Activated CD8-positive, alpha-beta T cell treated with anti-CD3 and anti-CD28 coated beads, Interleukin-2, amount 10 ng/mL, durations not matched to agents 7 days and 5 days (primary cell): ENCODE measurements at places on chromosomes 4 and X.

DNA sequence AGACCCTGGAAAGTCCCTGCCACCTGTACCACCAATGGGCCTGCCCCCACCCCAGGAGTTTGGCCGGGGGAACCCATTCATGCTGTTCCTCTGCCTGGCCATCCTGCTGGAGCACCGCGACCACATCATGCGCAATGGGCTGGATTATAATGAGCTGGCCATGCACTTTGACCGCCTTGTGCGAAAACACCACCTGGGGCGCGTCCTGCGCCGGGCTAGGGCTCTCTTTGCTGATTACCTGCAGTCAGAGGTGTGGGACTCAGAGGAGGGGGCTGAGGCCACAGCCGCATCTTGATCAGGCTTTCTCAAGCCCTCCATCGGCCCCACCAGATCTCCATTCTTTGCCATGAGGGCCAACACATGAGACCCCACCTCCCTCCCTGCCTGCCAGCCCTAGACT is 13.6 kb upstream of the RBM3 start:
- H3K4me1 ChIP-seq, result no peaks in the 10 kb centered on the region
- no peak for DNase-seq
- peaks cover 27% of the 10 kb centered on the region for H3K36me3 ChIP-seq
- H3K4me3 ChIP-seq, result no peak overlapping the region

GRCh38 chr4:99033956-99034355 is 38.4 kb downstream of the METAP1 start:
- DNase-seq, result no peak
- peaks cover 14% of the 10 kb centered on the region for H3K4me1 ChIP-seq
- peaks cover 60% of the 10 kb centered on the region for H3K36me3 ChIP-seq
- no peak overlapping the region for H3K4me3 ChIP-seq

GRCh38 chr4:184648313-184649025 is 778 bp downstream of the CASP3 start:
- peak overlapping the region; percentile 89 for H3K4me3 ChIP-seq
- H3K27ac ChIP-seq, result peak overlapping the region; percentile 88
- DNase-seq, result peak; percentile 63
- peaks cover 55% of the 10 kb centered on the region for H3K4me1 ChIP-seq
- peaks cover 46% of the 10 kb centered on the region for H3K36me3 ChIP-seq

DNA sequence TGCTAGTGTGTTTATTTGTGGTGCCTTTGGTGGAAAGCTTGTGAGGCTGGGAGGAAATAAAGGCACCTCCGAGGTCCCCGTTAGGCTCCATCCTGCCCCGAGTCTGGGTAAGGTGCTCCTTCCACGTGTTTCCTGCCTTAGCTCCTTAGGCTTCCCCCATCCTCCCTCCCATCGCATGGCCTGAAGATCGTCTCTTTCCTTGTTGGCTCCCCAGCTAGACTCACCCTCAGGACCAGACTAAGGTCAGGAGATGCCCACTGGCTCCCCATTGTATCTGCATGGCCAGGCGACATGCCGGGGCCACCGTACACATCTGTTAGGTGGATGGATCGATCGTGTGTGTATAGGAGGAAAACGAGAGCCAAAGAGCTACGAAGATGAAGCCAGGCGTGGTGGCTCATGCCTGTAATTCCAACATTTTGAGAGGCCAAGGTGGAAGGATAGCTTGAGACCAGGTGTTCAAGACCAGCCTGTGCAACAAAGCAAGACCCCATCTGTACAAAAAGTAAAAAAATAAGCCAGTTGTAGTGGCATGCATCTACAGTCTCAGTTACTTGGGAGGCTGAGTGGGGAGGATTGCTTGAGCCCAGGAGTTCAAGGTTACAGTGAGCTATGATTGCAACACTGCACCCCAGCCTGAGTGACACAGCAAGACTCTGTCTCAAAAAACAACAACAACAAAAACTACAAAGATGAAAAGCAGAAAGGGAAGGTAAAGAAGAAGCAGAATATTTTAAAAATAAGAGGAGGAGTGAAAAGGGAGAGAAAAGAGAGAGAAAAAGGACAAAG is 53.7 kb downstream of the SEPSECS start:
- no peaks in the 10 kb centered on the region for H3K4me1 ChIP-seq
- no peak overlapping the region for H3K27ac ChIP-seq
- peaks cover 4% of the 10 kb centered on the region for H3K27me3 ChIP-seq
- no peaks in the 10 kb centered on the region for H3K36me3 ChIP-seq
- no peak for DNase-seq
- no peak overlapping the region for H3K4me3 ChIP-seq

GRCh38 chr4:187302457-187303150 is 578.9 kb upstream of the FAT1 start:
- H3K4me1 ChIP-seq, result no peaks in the 10 kb centered on the region
- H3K27ac ChIP-seq, result no peak overlapping the region
- H3K27me3 ChIP-seq, result no peaks in the 10 kb centered on the region
- no peaks in the 10 kb centered on the region for H3K36me3 ChIP-seq
